Erythroblast (primary cell): ENCODE measurements at places on chromosomes 3 and 15.

DNA sequence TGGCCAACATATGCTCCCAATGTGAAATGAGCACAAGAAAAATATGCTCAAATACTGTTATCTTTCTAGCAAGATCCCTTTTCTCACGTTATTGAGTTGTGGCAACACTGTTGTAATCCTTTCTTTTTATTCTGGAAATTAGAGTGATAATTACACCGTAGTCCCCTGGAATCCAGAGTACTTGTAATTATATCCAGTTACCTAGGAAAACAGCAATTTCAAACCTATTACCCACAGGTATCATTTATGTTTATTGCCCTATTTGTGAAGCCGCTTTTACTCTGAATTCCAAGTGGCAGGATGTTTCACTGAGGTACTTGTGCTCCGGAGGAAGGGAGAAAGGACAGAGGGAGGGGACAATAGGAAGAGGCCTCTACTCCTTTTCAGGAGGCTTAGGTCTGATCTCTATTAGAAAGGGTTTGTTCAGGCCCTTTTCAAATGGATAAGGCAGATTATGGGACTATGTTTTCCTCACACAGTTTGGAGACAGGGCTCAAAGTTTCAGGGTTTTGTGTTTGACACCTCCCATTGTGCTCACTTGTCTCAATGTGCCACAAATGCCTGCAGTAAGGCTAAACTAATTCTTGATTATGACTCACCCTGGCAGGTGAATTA lies 646.6 kb downstream of the TUSC7 start:
- DNase-seq, result no peak

- DNase-seq, result peak; percentile 28
Observed at GRCh38 chr3:127821394-127821793, 921 bp downstream of the MGLL start.

DNA sequence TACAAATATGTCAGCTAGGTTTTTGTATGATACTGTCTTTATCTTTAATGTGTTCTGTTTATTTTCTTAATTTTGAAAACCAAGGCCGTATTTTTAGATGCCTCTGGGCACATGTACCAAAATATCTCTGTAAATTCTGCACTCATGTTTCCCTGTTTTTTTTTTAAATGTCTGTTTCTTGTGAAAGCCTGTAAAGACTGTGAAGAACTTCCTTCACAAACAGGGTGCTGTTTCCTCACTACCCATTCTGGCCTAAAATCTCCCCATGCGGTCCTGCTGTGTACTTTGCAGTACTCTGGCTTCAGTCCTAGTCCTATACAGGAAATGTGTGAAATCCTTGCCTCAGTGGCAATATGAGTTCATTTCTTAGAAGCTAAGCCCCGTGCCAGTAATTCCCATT lies 133.4 kb upstream of the ZBTB20 start:
- DNase-seq, result no peak

DNA sequence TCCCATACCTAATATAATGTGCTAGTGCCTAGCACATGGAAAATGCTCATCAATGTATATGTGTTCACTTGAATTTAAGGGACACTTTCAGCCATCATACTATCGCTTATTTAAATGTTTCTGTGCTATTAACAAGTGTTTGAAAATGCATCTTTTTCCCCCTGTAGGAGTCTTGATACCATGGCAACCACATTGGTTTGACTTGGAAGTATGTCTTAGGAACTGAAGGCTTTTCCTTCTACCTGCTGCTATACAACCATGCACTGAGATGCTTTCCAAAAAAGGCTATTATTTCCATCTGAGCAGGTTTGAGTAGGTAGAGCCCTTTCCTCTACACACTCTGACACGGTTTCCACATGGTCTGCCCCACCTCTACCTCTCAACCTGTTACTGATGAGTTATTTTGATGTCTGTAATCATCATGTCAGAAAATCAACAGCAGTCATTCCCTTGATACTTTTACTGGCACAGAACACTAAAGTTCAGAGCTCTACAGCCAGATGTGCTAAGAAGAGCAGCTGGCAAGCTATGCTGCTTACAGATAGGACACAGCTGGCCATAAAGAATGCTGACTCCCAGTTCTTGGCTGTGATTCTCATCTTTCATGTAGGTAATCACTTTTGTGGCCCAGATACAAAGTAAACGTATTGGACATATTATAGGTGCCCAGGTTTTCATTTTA lies 59.3 kb downstream of the RYR3 start:
- DNase-seq, result no peak

GRCh38 chr15:85525755-85526154 lies 145.4 kb downstream of the AKAP13 start:
- no peak for DNase-seq

- DNase-seq, result no peak
Observed at GRCh38 chr3:4623421-4623999, 130.4 kb downstream of the ITPR1 start.
